ENCODE measurements at places on chromosomes 6 and 20.

GRCh38 chr20:833121-833449, 430 bp upstream of the FAM110A start:
- no peak for DNase-seq

DNA sequence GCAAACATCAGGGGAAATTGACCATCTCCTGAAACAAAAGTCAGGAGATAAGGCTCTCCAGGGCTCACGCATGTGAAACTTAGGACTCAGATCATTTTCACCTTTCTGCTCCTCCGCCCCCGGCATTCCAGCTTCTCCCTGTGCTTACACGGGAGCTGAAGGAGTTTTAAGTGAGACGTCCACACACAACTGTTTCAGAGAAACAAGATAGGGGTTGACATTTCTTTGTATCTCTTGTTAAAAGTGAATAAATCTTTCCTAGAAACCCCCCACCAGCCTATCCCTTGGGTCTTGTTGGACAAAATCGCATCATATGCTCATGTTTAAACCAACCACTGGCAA, 46.1 kb downstream of the FAM50B start:
- DNase-seq, result no peak

DNA sequence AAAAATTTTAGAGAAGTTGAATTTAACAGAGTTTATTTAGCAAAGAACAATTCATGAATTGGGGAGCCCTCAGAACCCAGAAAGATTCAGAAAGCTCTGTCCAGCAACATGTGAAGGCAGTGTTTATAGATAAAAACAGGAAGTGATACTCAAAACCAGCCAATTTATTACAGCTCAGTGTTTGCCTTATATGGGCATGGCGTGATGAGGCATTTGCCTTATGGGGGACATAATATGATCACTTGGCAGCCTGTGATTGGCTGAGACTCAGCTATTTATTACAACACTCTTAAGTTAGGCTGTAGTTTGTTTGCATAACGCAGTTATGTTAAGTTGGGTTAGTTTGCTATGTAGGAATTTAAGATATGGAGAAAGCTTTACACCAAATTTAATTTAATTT, 11.5 kb downstream of the HLA-DPA1 start:
- DNase-seq, result no peak

DNA sequence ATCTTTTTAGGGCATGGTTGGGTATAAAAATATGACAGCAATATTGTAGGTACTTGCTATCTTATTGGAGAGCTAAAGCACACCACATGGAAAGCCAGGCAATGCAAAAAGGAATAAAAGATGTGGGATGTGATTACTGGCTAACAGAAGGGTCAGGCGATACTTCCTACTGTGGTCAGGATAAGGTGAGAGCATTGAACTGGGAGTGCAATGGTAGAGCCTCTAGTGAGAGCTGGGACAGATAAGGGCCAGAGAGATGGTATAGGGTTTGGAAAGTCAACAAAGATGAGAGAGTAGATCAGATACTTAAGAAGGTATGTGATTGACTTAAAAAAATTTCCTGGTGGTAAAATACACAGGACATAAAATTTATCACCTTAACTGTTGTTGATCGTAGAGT, 160.7 kb upstream of the MAN1A1 start:
- no peak for DNase-seq

Measured in urothelium cell line (cell line).